ENCODE measurements at places on chromosomes 1 and 21.

DNA sequence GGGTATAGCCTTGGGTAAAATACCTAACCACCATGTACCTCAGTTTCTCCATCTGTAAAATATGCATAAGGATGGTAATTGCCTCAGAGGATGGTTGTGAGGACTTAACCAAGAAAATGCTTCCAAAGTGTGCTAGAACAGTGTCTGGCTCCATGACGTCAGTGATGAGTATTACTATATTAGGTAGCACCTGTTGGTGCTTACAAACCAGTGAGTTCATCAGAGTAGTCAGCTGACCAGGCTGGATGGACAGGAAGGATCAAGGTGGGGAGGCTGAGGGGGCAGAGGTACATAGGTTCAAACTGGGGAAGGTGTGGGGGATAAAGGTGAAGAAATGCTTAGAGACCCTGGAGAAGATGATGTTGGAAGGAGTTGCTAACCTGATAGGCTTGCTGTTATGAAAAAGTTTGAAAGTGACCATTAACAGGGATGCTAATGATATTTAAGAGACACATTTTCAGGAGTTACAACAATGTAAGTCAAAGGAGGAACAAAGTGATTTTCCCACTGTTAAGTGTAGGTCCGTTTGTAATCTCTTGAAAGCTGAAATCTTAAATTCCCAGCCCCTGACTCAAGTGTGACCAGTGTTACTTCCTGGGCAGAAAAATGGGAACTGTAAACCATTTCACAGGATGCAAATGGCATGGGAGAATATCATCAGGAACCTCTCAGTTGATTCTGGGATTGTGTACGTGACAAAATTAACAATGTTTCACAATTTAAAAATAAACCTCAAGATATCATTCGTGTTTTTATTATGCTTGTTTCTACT lies 4.4 kb downstream of the NTPCR start:
- no peak for DNase-seq

GRCh38 chr1:67970088-67970487 lies 80.3 kb downstream of the DIRAS3 start:
- no peak for DNase-seq

DNA sequence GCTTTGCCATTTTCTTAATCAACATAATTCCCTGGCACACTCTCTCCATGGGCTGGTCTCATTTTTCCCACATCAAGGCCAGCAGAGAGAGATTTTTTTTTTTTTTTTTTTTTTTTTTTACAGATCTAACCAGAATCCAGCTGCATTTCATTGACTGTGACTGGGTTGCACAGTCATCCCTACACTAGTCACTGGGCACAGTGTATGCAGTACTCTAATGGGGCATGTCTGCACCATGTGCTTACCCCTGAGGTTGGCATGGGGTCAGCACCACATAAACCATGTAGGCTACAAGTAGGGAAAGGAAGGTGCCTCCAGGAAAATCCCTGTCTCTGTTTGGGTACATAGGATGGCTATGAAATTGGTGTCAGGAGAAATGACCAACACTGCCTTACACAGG lies 64.1 kb upstream of the LRP8 start:
- no peak for DNase-seq

DNA sequence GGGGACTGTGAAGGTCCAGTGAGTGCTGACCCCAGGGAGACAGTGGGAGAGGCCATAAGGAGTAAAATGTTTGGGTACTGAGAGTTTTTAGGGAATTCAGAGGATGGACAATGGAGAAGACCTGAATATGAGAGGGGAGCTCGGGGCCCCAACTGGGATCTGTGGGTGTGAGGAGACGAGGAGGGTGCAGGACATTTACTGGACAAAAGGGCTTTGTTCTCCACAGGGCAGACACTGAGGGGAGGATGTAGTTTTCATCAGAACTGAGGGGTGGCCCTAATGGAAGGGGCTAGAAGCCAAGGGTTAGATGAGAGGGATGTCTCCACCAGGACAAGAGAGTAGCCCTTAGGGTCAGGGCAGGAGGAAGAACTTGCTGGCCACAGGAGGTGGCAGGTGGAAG lies 30.0 kb downstream of the TMCC2 start:
- no peak for DNase-seq
